BJ (cell line): ENCODE measurements at places on chromosomes 1 and 21.

DNA sequence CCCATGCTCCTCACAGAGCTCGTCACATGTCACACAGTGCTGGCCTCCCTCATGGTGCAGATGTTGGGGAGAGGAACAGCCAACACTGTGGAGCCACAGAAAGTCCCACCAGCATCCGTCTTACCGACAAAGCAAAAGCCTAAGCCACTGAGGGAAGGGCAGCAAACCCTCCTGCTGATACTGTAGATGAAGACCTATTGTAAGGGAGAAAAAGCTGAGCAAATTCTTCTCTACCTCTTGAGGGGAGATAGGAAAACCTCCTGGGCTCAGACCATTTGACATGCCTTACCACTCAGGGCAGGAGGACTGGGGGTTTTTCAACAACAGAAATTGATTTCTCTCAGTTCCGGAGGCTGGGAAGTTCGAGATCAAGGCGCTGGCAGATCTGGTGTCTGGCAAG, 95.9 kb downstream of the WDR64 start:
- DNase-seq: no peak

DNA sequence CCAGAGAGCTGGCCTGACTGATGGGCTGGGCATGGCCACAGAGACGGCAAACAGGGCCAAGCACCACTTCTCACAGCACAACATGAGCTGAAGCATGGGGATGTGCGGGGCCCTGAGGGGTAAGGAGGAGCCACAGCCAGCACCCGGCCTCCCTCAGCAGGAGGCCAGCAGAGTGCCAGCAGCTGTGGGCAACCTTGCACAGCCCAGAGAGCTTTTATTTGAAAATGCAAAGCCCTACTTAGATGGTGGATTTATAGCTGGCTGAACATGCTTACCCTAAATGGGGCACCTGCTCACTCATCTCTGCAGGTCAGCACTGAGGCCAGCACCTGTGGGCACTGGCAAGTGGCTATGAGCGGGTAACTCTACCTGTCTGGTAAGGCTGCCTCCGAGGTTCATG, 44.1 kb downstream of the SLC66A1 start:
- DNase-seq: no peak

GRCh38 chr1:53505401-53505800, 46.2 kb downstream of the DMRTB1 start:
- DNase-seq: no peak

DNA sequence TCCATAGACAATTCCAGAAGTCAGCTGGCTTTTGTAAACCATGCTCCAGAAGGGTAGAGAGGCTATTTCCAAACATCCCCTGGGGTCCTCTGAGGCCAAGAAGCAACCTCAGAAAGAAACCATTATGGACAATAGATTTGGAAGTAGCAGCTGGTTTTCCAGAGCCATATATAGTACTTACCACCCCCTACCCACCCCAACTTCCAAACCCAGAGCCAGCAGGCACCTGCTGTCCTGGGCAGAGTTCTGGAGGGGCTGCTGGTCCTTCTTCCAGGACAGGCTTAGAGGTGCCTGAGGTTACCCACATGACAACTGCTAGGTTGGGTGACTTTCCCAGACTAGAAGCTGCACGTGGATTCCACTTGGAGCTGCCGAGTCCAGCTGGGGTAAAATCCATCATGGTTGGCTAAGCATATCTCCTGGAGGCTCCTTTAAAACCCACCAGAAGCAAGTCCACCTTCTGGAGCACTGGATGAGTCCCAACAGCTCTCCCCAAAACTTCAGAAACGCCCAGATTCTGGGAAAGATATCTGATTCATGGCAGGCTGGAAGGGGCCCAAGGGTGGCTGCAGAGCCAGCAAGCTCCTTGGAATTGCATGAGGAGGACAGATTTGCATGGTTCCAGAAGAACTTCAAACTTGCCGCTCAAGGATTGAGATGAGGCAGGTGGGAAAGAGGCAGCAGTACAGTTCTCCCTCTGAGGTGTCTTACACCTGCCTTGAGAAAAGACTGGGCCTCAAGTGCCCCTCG, 5.8 kb downstream of the MYCL start:
- DNase-seq: no peak

DNA sequence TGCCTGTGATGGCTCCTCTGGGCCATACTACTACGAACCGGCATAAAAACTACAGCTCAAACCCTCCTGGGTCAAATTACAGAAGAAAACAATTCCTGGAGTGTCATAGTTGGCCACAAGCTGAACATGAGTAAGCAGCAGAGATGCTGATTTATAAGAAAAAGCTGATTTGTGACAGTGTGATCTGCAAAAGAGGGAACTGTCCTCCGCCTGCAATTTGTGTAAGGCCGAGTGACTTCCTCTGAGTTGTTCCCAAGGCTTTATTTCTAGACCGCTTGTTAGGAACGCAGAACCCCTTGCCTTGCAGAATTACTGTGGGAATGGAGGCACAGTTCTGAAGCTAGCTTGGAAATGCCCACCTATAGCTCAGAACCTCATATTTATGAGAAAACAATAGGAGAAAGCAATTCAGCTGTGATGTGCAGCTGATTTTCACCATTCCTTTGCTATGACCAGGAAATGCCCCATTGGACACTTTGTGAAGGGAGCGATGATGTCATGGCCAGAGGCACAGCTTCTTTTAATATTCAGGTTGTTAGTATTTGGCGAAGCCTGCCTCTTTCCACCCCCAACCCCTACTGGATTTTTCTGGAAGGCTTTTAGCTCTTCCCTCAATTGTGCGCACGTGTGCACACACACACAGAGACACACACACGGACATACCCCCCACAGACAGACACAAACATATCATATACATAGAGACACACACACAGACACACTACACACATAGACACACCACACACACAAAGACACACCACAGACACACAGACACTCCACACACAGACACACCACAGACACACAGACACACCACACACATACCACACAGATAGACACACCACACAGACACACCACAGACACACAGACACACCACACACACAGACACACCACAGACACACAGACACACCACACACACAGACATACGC, 47.6 kb downstream of the IER5 start:
- DNase-seq: peak; percentile 87

DNA sequence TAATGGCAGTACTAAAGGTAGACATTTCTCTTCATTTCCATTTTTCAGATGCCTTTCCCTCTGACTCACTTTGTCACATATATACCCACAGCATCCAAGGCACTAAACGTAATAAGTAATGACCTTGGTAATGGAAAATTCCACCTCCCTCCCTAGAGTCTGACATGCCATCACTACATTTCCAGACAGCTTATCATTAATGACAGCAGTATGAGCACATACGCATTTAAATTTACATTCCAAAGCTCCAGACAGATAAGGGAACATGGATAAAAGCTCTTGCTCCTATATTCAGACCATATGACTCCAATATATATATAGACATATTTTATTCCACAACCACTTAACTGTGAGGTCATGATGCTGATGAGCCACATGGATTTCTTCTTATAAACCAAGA, 191.7 kb upstream of the GORAB start:
- DNase-seq: no peak

DNA sequence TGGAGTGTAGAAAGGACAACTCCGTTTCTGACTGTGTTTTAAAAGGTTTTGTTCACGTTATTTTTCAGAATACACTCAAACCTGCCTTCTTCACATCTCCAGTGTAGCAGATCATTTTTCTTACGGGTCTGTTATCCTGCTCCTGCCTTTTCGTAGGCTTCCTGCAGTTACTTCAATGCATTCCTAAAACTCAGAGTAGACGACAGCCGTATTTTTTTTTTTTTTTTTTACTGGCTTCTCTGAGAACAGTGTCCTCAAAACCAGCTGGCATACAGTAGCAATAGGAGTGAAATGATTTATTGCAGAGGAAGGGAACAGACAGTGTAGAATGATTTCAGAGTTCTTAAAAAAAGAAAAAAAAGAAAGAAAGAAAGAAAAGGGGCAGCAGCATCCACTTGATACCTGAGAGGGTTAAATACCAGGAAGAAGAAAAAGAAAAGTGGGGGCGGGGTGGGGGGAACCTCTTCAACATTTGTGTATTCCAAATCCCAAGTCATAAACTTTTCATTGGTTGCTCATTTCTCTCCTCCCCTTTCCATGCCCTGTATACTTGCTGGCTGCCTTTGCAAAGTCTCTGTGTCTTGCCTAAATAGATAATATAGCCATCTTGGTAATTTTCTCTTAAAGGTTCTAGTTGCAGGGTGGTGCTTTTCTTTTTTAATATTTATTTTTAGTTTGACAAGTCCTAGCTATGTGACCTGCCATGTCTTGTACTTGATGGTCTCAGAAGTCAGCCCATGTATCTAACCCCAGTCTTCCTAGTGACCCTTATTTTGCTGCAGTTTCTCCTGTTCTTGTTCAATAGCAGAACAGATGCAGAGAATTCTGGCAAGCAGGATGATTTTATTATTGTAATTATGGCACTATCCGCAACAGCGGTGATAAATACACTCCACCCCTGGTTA, 2.8 kb downstream of the TGFB2 start:
- DNase-seq: no peak

- no peak for DNase-seq
These were observed 48.9 kb upstream of the B3GALNT2 start for GRCh38 chr1:235553112-235553551.

DNA sequence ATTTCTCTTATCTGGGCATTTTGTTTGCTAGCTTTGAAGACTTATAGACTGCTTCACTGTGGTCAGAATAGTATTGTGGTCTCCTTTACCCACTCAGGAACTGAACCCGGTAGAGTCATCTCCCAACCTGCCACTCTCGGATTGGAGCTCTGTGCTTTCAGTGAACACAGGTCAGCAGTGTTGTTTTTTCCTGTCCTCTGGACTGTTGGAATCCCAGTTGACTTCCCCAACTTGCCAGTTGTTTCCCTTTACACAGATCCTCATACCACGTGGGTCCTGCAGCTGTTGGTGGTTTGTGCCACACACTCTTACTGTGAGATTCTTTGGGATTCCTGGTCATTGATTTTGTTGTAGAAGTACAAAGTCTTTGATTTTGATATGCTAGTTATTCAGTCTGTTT, 214.1 kb downstream of the DYRK1A start:
- no peak for DNase-seq

GRCh38 chr1:31757989-31758388, 6.2 kb downstream of the ADGRB2 start:
- no peak for DNase-seq

GRCh38 chr1:178537382-178538090, 24.6 kb downstream of the TEX35 start:
- no peak for DNase-seq

DNA sequence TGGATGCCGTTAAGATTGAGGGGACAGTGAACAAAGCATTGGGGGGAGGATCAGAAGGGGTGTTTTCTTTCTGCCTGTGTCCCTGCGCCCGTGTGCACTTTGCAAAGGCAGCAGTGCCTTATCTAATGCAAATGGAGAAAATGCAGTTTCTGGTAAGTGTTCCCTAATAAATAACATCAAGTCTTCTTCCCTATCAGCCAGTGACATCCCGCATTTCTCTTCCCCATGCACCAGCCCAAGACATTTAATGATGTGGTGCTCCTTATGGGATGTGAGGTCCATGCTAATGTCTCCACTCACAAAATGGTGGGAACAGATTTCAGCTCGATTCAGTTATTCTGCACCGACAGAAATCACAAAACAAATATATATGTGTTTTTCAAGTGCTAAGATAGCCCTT, 111.8 kb downstream of the PBX1 start:
- no peak for DNase-seq

DNA sequence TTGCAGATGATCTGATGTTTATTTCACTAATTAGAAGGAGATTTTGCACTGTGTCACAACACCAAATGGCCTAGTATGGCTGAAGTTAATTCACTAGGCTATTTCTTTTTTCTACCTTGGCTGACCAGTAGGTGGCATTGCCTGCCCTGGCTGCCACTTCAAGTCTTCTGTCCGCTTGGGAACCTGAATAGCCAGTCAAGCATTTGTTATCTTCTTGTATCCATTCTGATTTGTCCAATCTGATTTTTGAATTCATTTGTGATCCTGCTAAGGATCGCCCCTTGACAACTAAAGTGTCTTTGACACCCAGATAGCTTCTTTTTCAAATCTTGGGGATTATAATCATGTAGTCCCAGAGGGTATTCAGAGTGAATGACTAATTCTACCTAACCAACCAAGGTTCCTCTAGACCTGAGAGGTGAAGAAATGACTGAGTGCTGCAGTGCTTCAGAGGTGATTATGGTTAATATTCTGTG, 99.4 kb downstream of the GIPC2 start:
- DNase-seq: no peak

DNA sequence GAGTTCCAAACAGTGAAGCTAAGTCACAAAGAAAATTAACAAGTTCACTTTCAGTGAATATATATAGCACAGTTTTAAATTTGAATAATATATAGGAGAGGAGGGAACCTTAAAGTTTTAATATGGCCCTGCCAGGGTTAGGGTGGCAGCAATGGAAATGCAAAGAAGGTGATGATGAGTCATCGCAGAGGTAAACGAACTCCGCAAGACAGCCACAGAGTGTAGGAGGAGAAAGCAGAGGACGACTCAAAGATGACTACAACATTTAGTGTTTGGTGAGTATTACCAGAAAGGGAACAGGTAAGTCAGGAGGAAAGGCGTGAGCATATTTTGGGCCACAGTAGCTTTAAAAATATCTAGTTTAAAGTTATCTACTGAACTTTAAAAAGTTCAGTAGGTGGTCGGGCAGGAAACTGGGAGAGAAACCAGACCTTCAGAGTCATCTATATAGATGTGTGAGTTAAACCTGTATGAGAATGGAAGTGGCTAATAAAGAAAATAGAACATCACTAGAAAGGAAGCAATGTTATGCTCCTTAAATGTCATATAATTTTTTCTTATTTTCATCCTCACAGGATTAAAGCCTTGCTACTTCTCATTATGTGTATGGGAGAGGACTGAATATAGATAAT, 75.7 kb downstream of the UCHL5 start:
- no peak for DNase-seq

DNA sequence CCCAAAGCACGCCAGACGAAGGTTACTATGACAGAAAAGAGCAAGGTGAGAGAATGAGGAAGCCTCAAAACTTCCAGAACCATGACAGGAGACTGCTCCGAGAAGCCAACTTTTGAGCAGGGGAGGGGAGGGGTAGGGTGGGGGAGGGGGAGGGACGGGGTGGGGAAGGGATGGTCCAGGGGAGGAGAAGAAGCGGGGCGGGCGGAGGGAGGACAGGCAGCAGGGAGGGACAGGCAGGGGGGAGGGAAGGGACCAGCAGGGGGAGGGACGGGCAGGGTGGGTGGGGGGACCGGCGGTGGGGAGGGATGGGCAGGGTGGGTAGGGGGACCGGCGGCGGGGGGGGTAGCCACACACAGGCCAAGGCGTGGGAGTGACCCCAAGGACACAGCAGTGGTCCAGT, 2.0 kb downstream of the INTS11 start:
- DNase-seq: no peak

- no peak for DNase-seq
These were observed 68.0 kb upstream of the C1orf105 start for GRCh38 chr1:172352435-172352834.
